GM23338 (cell line): ENCODE measurements at places on chromosomes 5 and 9. TPM values are rescaled to one million over a fixed set of nuclear protein-coding genes. Genes with fewer than 3 reads are reported as not detected.
A peak's percentile ranks its signal among the peaks of the same experiment; 100 is the strongest.

MED22 gene
- 79.2 and 85.7 TPM in 2 replicates for total RNA-seq

LRRTM2 gene
- not detected in 2 replicates for total RNA-seq

LRRC8A gene
- 75.7 and 80.5 TPM in 2 replicates for total RNA-seq

KCNN2 gene
- total RNA-seq: 14.7 and 24.7 TPM in 2 replicates

CAVIN4 gene
- total RNA-seq: 6.0 and 7.9 TPM in 2 replicates

DNA sequence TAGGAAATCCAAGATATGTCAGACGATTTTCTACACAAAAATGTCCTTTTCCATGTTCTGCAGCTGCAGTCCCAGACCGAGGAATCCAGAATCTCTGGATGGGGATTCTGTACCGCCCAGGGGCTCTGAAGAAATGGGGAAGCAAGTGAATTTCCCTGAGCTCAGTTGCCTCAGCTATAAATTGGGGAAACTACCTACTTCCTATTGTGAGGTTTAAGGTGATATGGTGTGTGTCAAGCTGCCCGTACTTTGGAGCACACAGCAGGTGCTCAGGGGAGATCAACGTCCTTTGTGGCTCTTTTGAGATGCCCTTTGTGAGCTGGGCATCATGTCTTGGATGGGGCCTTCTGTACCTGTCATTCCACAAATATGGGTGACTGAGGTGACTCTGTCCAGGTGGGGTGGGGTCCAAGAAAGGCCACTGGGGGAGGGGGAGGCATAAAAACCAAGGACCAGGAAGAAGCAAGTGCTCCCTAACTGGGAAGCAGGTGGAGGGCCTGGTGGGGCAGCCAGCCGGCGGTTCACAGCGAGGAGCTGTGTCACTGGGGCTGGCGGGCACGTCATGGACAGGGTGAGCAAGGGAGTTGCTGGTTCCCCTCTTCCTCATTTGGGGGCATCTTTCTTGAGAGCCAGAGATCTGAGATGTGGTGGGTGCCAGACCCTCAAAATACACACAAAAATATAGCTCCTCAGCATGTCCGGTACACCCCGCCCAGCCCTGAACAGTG is 116.0 kb downstream of the CRB2 start:
- no peak overlapping the region for H3K4me3 ChIP-seq
- H3K27ac ChIP-seq: no peak overlapping the region
- no peak for DNase-seq
- no peaks in the 10 kb centered on the region for H3K4me1 ChIP-seq
- no peaks in the 10 kb centered on the region for H3K36me3 ChIP-seq
- no peaks in the 10 kb centered on the region for H3K27me3 ChIP-seq

DNA sequence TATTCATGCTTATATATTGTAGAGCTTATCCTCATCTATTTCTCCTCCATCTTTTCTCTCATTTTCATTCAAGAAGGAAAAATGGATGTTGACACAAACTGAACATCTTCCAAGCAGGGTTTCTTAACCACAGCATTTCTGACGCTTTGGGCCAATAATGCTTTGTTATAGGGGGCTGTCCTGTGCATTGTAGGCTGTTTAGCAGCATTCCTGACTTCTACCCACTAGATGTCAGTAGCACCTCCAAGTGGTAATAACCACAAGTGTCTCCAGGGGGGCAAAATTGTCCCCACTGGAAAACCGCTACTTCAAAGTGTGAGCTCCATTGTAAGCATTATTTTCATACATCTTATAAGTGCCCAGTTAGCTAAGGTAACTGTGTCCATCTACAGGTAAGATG is 2.6 kb upstream of the TXNDC8 start:
- H3K27ac ChIP-seq: no peak overlapping the region
- no peaks in the 10 kb centered on the region for H3K36me3 ChIP-seq
- no peak overlapping the region for H3K4me3 ChIP-seq
- peak; percentile 65 for DNase-seq
- no peaks in the 10 kb centered on the region for H3K4me1 ChIP-seq
- no peaks in the 10 kb centered on the region for H3K27me3 ChIP-seq

DNA sequence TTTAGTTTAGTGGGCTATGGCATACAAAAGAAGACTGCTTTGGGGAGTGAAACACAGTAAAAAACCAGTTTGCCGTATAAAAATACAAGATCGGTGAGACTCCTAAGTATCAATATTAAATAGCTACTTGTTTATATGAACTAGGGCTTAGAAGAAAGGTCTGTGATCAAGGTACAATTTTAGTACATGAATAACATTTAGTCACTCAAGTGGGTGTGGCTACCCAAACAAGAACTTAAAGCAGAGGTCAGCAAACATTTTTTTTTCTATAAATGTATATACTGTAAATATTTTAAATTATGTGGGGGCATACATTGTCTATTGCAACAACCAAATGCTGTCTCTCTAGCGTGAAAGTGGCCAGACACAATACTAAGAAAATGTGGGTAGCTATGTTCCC is 1452.5 kb upstream of the NUDT12 start:
- no peaks in the 10 kb centered on the region for H3K36me3 ChIP-seq
- H3K4me3 ChIP-seq: no peak overlapping the region
- no peak for DNase-seq
- H3K27me3 ChIP-seq: no peaks in the 10 kb centered on the region
- no peaks in the 10 kb centered on the region for H3K4me1 ChIP-seq
- no peak overlapping the region for H3K27ac ChIP-seq

DNA sequence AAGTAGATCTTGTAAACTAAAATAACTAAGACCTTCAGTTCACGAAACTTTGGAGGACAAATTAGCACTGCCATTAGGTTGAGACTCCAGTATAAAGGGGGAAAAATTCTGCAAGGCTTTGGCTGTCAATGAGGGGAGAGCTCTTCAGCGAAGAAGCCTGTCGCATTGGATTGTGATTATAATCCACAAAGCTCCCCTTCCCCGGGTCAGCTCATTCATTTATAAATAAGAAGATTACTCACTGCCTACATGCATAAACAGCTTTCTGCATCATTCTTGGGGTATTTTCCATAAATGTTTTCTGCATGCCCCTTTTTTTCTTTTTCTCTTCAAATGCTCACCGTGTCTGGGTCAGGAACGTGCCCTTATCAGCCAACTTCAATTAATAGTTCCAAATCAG is 196.7 kb downstream of the EBF1 start:
- DNase-seq: no peak
- no peak overlapping the region for H3K27ac ChIP-seq
- H3K27me3 ChIP-seq: no peaks in the 10 kb centered on the region
- no peak overlapping the region for H3K4me3 ChIP-seq
- H3K36me3 ChIP-seq: no peaks in the 10 kb centered on the region

GRCh38 chr5:59354274-59354673 is 539.3 kb downstream of the PDE4D start:
- no peaks in the 10 kb centered on the region for H3K36me3 ChIP-seq
- no peak overlapping the region for H3K4me3 ChIP-seq
- peaks cover 31% of the 10 kb centered on the region for H3K4me1 ChIP-seq

- H3K27ac ChIP-seq: no peak overlapping the region
- peak; percentile 73 for DNase-seq
- H3K4me1 ChIP-seq: no peaks in the 10 kb centered on the region
- no peaks in the 10 kb centered on the region for H3K36me3 ChIP-seq
These were observed 152.8 kb upstream of the PAPPA start for GRCh38 chr9:116000748-116001329.

DNA sequence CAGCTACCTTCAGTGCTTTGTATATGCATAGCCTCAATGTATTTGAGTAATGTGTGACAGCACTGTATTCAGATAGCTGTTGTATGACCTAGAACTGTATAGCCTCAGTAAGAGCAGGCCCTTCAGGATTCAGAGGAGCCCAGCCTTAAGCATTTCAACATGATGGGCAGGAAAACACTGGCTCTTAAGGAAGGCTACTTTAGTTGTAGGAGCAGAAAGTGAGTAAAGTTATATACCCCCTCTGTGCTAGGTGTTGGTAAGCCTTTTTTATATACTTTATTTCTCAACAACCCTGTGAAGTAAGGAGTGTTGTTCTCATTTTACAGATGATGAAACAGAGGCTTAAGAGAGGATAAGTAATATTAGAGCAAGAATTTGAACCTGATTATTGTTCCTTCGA is 1.5 kb upstream of the GPR21 start:
- H3K27me3 ChIP-seq: no peaks in the 10 kb centered on the region
- H3K4me1 ChIP-seq: no peaks in the 10 kb centered on the region
- no peak overlapping the region for H3K4me3 ChIP-seq
- H3K27ac ChIP-seq: peak overlapping the region; percentile 20; the same call in 1 of the 2 replicates
- no peaks in the 10 kb centered on the region for H3K36me3 ChIP-seq
